ENCODE measurements at places on chromosomes 11 and 22.

- no peak for DNase-seq
Observed at GRCh38 chr22:24101966-24102365, 79.3 kb upstream of the SUSD2 start.

DNA sequence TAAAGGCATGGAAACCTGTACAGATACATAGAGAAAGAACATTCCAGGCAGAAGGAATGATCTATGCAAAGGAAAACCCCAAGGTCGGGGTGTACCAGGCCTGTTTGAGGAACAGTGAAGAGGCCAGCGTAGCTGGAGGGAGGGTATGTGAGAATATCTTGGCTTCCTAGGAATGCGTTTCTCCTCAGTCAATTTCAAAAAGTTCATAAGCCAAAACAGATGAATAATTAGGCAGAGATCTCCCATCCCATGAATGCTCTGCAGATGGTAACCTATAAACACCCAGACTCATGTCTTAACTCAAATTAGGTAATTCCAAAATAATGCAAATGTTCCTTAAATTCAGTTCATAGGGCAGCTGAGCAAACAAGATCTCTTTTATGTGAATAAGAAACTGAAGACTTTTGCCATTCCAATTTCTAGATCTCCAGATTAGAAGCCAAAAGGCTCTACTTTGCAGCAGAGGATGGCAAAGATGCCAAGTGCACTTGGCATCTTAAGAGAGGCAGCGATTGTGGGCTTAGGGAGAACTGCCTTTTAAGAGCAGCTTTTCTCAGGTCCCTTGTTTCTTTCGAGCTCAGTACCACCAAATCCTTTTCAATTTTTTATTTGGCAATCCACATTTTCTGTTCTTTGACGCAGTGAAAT is 13.2 kb downstream of the FAM118B start:
- no peak for DNase-seq

- DNase-seq: no peak
Observed at GRCh38 chr22:50526834-50527801, 1.7 kb upstream of the SCO2 start.

GRCh38 chr11:130003717-130004001 is 1.0 kb upstream of the PRDM10 start:
- DNase-seq: no peak

DNA sequence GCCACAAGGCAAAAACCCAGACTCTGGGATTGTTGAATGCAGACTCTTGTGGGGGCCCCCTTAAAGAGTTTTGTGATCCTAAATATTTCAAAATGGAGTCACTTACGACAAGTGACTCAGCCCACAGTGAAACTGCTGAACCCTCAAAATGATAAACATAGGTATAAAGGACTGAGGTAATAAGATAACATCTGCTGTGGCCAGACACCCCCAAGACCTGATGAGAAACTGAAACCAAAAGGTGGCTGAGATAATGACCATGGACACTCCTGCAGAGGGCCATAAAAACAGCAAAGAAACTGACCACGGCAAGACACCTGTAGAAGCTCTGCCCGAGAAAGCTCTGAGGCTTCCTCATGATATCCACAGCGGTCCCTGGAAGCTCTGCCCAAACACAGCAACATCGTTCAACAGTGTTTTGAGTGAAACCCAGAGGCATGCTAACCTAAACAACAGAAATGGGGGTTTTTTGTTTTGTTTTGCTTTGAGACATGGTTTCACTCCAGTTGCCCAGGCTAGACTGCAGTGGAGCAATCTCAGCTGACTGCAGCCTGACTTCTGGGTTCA is 1.6 kb upstream of the PLAAT4 start:
- no peak for DNase-seq

- DNase-seq: no peak
Observed at GRCh38 chr22:48106715-48107259, 1344.3 kb downstream of the TBC1D22A start.

DNA sequence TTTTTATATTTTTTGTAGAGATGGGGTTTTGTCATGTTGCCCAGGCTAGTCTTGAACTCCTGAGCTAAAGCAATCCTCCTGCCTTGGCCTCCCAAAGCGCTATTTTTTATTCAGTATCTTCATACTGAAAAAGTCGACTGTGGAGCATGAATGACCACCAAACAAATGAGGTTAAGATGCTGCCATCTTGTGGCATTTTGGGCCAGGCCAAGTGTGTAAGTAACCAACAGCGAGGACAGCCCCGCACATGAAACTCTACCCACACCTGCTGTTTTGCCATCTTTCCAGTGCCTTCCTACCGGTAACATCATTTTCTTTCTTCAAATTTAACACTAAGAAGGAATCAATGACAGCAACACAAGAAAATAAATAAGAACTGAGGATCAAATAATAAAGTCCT is 32.2 kb upstream of the AQP11 start:
- peak; percentile 62 for DNase-seq

GRCh38 chr11:47391711-47392432 is 13.5 kb upstream of the SPI1 start:
- no peak for DNase-seq

- no peak for DNase-seq
Observed at GRCh38 chr11:73664877-73665276, 18.5 kb downstream of the PLEKHB1 start.

GRCh38 chr11:64027651-64028397 is 7.9 kb upstream of the FLRT1 start:
- no peak for DNase-seq

- DNase-seq: no peak
Observed at GRCh38 chr11:44651535-44652155, 75.1 kb upstream of the TSPAN18 start.

DNA sequence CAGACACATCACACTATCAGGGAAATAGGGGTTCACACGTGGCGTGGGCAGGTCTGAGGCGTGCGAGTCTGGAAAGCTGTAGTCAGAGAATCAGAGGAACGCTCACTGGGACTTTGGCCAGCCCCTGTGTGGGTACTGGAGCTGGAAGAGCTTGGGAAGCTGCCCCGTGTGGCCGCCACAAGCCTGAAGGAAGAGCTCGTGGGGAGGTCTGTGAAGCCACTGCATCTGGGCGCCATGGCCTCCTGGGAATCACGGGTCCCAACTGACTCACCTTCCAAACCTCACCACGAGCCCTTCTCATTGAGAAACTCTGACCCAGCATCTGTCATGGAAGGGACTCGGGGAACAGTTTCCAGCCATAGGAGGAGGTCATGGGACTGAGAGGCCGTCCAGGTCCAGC is 5.9 kb upstream of the MRGPRF start:
- no peak for DNase-seq

DNA sequence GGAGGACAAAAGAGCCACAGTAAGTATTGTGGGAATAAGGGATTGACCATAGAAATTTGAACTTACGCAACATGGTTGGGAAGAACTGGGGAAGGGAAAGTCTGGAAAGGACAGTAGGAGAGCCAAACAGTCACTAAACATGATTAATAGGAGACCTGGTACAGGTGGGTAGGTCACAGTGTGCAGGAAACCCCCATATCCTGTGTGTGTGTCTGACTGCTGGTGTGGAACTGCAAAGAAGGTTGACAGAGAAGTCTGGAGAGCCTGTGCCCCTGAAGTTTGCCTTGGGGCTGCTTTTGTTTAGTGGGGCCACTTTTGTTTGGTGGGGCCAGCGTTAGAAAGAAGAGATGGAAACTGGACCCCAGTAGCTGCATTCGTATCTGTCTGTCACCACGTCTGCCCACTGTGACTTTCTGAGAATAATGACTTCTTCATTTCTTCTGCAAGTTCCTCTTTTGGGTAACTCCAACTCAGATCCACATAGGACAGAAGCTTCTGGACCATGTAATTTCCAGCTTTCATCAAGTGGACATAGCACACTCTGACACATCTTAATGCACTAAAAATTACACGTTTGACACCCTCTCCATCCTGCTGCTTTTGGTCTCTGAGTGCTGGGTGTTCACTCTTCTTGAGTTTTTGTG is 126.8 kb upstream of the RAG2 start:
- no peak for DNase-seq

DNA sequence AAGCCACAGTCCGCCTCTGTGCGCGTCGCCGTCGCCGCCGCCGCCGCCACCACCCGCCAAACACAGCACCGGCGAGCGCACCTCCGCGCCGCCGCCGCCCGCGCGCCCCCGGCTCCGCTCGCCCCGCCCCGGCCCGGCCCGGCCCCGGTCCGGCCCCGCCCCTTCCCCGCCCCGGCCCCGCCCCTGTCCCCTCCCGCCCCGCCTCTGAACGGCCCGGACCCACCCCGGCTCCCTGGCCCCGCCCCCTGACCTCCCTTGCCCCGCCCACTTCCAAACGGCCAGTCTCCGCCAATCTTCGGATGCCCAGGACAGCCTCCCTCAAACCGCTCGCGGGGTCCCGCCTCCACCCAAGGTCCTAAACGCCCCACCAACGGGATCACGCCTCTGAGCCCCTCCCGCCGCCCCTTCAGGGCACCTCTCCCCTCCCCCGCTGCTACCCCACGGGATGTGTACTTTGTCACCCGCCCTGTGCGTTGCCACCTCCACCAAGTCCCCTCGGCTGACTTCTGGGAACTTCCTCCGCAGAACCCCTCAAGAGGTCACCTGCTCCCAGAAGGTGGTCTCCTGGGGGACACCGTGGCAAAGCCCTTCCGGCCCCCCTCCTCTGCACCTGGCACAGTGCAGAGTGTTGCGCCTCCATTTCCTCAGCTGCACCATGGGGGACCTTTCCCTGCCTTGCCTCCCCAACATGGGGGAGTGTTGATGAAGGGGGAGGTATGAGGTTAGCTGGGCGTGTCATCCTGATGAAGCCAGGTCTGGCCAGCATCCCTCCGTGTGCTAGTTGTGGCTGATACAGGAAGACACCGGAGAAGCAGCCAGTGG is at the start of gene KIAA0930:
KIAA0930 (minus strand) TSS at position 85 of the 822 bp plus-strand sequence. CDS start 191 bp downstream, outside the sequence.
- no peak for DNase-seq

DNA sequence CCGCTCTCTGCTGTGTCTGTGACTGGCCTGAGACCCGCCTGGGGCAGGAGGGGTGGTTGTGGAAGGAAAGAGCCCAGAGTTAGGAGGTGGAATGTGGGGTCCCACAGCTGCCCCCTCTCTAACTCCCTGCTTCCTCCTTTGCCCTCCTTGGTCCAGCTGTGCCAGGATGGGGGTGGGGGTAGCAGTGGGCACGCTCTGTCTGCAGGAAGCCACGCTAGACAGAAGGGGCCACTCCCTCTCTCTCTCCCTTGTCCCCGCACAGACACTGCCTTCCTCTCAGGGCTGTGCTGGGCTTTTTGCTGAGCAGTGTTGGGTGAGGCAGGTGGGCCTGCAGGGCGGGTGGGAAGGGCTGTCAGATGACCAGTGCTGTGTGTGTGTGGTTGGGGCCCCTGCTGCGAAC is 2.0 kb upstream of the SOX10 start:
- no peak for DNase-seq

GRCh38 chr11:32374261-32374711 is 61.1 kb downstream of the WT1 start:
- DNase-seq: peak; percentile 64

GRCh38 chr11:128021349-128022006 is 565.9 kb downstream of the ETS1 start:
- peak; percentile 23 for DNase-seq

DNA sequence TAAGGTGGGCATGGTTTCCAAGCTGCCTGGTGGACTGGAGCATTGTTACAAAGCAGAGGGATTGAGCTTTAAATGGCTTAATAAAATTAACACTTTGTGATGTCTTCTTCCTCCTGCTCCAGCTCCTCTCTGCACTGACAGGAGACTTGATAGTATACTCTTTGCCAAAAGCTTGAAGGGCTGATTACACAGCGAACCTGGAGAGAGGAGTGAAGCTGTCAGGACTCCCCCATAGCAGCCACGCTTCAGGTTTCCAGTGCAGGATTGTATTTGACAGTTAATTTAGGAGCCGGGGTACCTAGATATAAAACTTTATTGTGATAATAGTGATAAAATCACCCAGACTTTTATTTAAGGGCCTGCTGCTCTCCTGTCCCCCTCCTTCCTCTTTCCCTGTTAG is 50.0 kb downstream of the TRIM44 start:
- DNase-seq: no peak

DNA sequence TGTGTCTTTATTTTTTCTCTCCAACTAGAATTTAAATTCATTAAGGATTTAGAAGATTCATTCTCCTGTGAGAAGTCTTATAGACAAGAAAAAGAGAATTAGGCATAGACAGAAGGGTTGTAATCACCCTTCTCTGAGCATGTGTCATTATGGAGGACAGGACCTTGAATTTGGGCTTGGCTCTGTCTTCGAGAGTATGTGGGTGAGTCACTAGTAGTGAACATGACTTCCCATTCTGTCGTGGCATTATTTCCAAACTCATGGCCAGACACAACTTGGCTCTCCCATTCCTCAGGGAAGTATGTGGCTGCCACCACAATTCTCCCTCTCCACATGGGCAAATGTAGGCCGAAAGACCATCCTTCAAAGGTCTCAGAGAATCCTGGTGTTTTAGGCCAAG is 14.3 kb upstream of the ANKK1 start:
- DNase-seq: no peak

GRCh38 chr22:36835903-36836302 is 19.1 kb upstream of the PVALB start:
- DNase-seq: no peak

DNA sequence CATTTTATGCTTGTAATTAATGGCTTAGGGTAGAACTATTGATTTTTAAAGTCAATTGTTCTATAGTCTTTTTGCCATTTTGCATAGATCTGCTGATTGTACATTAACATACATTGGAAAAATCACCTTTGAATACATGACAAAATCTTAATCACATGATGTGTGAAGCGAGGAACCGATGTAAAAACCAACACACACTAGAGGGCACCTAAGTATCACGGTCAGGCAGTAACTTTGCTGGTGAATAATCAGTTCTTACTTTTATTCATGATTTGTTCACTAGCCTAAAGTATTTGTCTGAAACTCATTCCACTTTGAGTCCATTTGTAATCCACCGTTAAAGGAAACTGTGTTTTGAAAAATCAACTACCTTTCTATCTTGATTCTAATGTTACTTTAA is 28.2 kb downstream of the JHY start:
- peak; percentile 67 for DNase-seq

DNA sequence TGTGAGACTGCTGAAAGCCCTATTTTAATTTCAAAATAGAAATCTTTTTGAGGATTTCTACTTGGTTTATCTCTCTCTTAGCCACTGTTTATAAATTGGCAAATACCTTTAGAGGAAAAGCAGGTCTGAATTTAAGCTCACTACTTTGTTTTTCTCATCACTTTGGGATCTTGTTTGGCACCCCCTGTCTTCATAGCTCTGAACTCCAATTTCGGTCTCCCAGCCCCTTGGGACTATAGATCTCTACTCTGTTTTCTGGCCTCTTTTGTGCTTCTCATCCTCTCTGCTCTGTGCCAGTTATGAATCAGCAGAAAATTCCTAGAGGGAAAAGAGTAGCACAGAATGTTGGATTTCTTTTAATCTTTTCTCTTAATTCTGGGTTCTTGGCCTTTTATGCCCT is 118.3 kb downstream of the CYP2R1 start:
- DNase-seq: no peak

DNA sequence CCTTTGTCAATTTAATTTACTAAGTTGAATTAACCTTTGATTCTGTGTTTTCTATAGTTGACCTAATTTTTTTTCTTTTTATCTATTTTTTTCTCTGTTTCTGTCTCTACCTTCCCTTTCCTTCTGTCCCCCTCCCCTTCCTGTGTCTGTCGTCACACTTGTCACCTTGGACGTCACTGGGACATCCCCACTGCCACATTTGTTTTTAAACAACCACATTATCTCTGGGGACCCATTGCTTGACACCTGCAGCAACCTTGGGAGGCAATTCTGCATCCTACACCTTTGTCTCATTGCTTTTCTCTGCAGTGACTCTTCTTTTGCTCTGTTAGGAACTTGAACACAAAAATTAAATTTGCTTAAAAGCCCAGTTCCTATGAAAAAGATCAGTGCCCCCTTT is 51.8 kb upstream of the TTC12 start:
- DNase-seq: no peak
